ENCODE measurements at places on chromosomes 2 and 18.
A peak's percentile ranks its signal among the peaks of the same experiment; 100 is the strongest.

DNA sequence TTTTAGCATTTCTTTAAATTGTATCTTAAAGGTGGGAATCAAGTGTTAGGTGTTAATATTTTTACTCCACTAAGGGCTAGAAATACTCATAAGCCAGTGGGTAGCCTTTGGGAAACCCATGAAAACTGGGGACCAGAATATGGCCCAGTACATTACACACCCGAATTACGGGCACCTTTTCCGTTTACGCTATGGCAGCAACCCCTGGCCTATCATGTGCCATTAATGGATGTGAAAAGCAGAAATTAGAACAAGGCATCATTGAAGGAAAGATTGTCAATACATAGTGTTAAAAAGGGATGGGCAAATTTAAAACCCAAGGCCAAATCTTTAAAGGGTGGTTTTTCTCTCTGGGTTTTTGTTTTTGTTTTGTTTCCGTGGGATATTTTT lies 781 bp downstream of the FARP2 start:
- peak; percentile 48 for DNase-seq

- no peak for DNase-seq
Measured at GRCh38 chr2:33226546-33226945, 249.9 kb upstream of the RASGRP3 start.

DNA sequence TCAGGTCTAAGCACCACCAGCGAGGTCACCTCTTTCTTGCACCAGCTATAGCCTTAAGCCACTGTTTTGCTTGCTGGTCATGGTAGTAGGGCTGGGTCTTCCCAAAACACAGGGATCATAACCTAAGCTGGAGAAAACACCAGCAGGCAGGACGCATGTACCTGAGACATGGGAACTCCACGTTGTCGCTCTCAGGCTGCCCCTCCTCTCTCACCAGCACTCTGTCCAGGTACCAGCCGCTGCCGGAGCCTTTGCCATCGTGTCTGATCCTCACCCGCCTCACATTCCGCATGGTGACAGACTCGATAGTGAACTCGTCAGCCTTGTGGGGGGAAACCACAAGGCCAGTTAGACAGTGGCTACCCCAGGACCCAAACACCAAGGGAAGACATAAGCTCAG lies 79.5 kb downstream of the LOXHD1 start:
- DNase-seq, result no peak

DNA sequence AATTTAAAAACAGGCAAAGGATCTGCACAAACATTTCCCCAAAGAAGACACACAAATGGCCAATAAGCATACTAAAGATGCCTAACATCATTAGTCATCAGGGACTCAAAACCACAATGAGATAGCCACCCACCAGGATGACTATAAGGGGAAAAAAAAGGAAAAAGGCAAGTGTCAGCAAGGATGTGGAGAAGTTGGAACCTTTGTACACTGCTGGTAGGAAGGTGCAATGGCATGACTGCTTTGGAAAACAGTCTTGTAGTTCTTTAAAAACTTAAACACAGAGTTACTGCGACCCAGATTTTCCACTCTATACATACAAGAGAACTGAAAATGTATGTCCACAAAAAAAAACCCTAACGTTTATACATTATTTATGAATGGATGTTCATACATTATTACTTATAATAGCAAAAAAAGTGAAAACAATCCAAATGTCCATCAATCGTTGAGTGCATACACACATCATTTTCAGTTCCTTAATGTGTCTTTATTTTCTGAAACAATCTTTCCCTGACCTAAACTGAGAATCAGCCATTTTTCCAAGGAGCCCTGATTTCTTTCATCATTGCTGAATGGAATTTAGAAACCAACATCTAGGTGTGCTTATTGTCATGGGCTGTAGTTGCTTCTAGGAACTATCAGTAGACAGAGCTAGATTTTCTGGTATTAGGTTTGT lies 64.7 kb upstream of the TLK1 start:
- peak; percentile 64 for DNase-seq

GRCh38 chr18:69402533-69402989 lies 1.9 kb downstream of the DOK6 start:
- no peak for DNase-seq

Measured in OCI-M1 (cell line).